ENCODE measurements at places on chromosomes 12 and 14.
A peak's percentile ranks its signal among the peaks of the same experiment; 100 is the strongest.

DNA sequence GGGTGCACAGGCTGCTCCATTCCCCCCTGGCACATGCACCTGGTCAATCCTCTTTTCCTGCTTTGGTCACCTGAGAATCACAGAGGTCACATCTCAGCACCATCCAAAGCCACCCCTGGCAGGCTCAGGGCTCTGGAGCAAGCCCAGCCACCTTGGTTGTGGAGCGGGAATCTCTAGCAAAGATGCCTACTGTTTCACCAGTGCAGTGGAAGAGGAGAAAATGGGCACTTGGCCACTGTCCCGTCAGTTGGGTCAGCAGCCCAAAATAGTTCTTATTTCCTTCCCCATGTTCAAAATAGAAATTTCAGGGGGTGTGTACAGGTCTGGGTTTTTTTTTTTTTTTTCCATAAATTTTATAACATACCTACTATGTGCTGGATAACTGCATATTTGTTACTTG lies 18.3 kb downstream of the RTL1 start:
- DNase-seq, result no peak

DNA sequence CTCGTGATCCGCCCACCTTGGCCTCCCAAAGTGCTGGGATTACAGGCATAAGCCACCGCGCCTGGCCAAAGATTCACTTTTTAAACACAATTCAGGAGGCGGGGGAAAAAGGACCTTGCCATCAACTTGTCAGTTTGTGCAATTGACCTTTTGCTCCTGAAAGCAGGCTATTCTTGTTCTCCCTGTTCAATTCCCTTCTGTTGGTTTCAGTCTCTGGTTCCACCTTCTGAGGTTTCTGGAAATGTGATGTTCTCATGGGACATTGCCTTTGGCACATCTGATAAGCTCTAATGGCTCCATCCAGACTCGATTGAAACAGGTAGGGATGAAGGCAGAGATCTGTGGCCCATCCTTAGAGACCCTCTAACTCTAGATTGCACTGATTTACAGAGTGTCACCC lies 17.9 kb upstream of the CCDC85C start:
- no peak for DNase-seq

GRCh38 chr12:30201301-30202160 lies 417.8 kb upstream of the TMTC1 start:
- no peak for DNase-seq

DNA sequence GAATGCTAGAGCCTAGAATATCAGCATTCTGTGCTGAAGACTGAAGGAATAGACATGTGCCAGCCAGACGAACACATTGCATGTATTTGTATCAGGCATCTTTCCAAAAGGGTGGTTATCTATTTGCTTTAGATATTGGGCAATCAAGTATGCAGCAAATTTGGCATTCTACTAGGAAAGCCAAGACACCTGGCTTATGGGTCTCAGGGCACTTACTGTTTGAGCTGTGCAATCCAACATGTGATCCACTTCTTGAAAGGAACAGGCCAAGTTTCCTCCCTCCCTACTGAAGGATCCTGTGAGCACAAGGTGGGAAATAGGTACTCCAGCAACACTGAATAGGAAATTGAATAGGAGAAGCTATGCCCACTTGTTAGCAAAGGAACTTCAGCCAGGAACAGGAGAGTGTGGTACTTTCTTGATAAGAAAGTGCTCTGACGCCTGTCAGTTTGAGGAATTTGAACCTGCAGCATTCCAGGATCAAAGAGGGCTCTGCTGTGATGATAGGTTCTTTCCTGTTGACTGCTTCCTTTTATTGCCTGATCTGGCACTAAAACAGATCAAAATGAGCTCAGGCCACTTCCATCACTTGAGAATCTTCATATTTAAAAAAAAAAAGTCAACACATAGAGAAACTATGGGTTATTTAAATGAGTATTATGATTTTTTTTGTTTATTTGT lies 20.6 kb downstream of the OR6S1 start:
- DNase-seq, result no peak

DNA sequence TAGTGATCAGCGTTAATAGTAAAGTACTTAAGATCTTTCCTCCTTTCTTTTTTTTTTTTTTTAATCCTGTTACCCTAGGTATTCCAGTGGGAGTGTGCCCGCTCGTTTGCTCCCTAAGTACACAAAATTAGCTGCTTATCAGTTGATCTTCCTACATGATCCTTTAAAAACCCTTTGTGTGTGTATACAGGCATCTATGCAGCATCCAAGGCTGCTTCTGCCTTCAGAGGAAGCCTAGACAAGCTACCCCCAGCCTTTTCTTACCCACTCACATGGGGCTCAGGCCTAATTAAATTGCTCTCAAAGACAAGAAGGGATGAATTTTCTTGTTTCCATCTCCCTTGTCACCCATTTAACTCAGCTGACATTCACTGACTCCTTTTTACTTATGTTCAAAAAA lies 343.4 kb upstream of the LMO3 start:
- DNase-seq, result no peak

DNA sequence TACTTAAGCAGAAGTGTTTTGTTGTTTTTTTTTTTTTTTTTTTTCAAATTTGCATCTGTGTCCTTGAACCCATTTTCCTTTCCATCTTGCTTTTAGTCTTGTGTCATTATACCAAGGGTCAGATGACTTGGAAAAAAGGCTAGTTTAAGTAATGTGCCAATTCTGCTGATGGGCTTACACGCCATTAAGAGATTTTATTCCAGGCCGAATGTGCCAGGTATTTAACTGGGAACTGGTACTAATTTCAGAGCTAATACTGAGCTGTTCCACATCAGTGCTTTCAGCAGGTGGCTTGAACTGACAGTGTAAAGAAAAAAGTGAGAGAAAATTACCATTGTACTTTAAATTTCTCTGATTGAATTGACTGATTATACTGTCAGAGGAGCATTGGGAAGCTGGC lies 224.9 kb downstream of the NPAS3 start:
- no peak for DNase-seq

DNA sequence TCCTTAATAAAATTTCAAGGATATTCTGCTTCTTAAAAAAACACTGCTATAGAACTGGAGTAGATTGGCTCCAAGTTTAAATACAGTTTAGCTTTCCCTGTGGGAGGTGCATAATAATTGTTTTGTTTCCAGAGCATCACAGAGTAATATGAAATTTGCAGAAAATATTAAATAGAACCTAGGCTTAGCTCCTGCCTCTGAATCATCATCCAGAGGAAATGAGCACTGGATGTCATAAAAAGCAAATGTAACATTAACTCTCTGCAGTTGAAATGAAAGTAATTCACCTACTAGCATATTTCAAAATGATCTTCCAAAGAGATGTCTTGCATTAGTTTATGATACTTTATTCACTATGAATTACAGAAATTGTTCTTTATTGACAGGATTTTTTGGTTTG lies 769.8 kb downstream of the C12orf50 start:
- no peak for DNase-seq

GRCh38 chr12:7441216-7441615 lies 2.7 kb downstream of the CD163L1 start:
- DNase-seq, result no peak

DNA sequence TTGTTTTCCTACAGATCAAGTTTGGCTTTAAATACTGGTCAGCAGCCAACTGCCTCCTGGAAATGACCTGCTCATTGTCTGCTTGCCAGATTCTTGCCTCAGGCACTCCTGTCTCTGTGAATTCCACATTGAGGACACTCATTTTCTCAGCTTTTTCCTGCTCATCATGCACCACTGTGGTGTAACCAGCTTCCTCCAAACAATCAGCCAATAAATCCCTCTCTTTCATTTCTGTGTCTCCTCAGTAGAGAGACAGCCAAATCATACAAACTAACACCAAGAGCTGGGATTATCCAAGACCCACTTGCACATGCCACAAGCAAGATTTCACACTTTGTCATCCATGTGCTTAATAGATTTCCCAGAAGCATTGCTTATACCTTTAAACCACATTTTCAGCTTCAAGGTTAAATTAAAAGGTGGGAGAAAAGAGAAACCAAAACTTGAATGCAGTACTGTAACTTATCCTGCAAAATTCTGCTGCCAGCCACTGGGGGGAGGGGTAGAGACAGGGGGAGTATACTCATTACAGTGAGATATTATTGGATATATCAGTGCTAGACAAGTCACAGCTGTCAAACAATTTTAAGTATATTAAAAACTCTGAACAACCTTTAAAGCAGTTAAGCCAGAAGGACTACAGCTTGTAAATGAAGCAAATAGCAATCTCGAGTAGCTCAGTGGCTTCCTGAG lies 105.0 kb downstream of the PPP2R5E start:
- peak; percentile 88 for DNase-seq

DNA sequence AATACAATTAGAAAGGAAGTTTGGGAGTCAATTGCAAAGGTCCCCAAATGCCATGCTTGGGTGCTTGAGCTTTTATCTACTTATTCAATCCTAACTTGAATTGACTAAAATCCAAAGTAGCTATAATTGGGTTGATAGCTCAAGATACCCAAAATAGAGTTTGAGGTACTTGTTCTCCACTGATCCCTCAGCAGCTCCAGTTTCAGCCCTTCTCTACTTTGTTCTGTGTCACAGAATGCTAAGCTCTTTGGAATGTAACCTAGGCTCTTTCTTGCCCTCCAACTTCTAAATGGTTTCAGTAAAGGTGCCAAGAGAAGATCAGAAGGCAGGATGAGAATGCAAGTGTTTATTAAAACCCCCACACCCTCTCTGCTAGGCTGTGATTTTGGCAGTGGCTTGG lies 251.4 kb upstream of the CLEC14A start:
- DNase-seq, result no peak

DNA sequence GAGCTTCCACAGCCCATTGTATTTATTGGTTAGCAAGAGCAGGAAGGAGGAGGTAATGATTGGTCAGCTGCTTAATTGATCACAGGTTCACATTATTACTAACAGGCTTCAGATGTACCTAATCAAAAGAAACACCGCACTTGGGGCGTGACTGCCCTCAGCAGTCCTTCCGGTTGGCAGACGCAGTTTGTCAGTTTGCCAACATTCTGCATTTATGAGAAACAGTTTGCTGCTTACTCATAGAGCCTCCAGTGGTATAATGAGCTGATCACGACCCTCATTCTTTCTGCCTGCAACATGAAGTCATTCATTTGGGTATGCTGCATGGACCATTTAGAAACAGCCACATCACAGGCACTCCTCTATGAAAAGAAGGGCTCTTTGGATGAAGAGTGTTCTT lies 42.5 kb upstream of the PPM1H start:
- peak; percentile 44 for DNase-seq

DNA sequence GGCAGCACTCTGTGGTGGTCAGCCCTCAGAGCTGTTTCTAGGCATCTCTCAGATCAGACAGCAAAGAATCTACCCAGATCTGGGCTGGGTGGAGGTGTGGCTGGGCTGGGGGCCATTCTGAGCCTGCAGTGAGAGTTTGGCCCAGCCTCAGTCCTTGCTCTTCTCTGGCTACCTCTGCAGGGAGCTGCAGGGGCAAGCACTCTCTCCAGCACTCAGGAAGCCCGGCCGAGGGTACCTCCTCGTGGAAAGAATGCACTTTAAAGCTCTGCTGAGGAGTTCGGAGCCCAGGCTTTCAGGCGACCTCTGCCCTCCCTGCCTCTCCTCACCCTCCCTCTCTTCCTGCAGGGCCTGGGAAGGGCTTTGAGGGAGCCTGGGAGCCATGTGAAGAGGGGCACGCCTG lies 31.2 kb downstream of the IL31 start:
- DNase-seq, result no peak

DNA sequence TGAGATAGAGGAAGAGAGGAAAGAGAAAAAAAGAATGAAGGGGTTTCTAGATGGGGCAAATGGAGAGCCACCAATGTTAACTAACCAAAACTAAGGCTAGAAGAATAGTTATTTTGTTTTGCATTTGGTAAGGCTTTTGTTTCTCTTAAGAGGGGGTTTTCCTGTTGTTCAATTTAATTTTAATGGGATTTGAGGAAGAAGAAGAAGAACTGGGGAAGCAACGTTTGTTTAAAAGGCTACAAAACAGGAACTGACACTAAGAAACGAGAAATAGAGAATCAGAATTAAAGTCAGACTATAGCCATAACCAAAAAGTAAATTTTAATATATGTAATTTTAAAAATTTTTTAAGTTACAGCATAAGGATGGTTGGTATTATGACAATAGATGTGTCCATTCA lies 13.7 kb downstream of the TXNDC16 start:
- DNase-seq, result no peak

GRCh38 chr14:43132441-43132840 lies 1374.6 kb downstream of the FSCB start:
- no peak for DNase-seq

- no peak for DNase-seq
Observed at GRCh38 chr12:97474161-97474560, 11.6 kb downstream of the RMST start.

DNA sequence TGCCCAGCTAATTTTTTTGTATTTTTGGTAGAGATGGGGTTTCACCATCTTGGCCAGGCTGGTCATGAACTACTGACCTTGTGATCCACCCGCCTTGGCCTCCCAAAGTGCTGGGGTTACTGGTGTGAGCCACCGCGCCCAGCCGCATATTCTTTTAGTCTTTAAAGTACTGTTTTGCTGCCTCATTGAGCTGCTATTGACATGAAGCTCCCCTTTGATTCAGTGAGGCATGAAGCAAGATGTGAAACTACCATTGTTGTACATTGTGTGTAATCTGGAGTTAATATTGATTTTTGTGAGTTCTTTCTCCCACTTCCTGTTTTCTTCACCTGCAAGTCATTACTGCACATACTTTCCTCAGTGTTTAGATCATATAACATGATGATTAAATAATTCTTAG lies 80.8 kb downstream of the MNAT1 start:
- no peak for DNase-seq

- peak; percentile 84 for DNase-seq
Observed at GRCh38 chr12:104596134-104596799, 139.5 kb downstream of the CHST11 start.

- DNase-seq, result no peak
Observed at GRCh38 chr14:64772397-64772950, 68.2 kb downstream of the PLEKHG3 start.

DNA sequence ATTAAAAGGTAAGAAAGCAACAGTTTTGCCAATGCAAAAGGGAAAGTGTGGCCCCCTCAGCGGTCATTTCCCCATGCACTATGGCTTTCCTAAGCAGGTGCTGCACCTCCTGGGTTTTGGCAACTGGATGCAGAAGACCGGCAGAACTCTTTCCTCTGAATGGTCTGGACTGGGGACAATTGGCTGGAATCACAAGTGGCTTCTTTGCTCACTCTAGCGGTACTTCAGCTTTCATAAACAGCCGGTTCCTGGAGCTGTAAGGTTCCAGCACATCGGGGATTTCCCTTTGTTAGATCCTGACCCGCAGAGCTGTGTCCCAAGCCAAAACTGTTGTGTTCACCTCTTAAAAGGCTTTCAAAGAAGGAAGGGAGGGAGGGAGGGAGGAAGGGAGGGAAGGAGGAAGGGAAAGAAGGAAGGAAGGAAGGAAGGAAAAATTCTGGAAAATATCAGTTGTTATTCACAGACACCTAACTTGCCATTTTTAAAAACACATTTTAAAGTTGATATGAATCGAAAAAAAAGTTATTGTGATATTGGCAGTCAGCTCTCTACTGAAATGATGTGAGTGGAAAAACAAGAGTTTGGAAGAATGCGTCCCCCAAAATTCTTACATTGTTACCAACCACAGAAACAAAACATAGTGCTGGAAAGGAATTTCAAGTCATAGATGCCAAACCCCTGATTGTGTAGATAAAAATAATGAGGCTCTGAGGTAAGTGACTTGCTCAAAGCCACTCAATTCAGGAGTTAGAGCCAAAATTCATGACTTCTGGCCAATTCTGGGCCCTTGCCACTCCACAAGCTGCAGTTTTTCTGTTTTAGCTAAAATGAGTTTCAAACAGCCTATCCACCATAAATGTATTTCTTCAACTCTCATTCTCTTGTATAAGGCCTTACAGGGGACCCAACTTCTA lies 220.6 kb upstream of the HMGA2 start:
- peak; percentile 87 for DNase-seq

Data from brain microvascular endothelial cell (primary cell).